ENCODE measurements at places on chromosomes 16 and 17.

DNA sequence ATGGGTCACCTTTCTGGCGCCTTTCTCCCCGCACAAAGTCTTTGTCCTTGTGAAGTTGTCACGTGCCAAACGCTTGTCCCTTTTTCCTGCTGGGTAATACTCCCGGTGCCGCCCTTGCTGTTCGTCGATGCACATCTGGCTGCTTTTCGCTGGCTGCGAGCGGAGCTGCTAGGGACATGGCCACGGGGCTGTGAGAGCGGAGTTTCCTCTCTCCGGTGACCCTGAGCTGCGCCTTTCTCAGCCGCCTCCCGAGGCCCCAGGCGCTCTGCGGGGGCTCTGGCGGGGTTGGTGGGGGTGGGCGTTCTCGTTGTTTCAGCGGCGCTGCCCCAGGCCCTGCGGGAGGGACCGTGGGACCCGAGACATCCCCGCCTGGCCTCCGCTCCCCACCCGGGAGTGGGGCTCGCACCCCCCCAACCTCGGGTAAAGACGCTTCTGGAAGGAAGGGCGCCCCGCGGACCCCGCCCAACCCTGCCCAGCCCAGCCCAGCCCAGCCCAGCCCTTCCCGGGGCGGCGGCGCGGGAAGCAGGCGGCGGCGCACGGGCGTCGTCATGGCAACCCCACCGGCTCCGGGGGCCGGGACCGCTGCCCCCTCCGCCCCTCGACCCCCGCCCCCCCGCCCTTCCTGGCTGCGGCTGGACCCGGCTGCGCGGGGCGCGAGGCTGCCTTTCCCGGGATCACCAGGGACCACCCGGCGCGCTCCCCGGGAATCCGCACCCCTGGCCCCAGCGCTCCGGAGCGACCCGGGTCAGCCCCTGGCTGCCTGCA is 12.3 kb downstream of the CHMP6 start:
- peak; percentile 16 for DNase-seq

GRCh38 chr16:56710181-56710737 is 19.7 kb upstream of the NUP93 start:
- no peak for DNase-seq

GRCh38 chr16:48687421-48688038 is 77.5 kb upstream of the N4BP1 start:
- DNase-seq = peak; percentile 18

GRCh38 chr17:59493867-59494266 is 71.5 kb upstream of the DHX40 start:
- no peak for DNase-seq

DNA sequence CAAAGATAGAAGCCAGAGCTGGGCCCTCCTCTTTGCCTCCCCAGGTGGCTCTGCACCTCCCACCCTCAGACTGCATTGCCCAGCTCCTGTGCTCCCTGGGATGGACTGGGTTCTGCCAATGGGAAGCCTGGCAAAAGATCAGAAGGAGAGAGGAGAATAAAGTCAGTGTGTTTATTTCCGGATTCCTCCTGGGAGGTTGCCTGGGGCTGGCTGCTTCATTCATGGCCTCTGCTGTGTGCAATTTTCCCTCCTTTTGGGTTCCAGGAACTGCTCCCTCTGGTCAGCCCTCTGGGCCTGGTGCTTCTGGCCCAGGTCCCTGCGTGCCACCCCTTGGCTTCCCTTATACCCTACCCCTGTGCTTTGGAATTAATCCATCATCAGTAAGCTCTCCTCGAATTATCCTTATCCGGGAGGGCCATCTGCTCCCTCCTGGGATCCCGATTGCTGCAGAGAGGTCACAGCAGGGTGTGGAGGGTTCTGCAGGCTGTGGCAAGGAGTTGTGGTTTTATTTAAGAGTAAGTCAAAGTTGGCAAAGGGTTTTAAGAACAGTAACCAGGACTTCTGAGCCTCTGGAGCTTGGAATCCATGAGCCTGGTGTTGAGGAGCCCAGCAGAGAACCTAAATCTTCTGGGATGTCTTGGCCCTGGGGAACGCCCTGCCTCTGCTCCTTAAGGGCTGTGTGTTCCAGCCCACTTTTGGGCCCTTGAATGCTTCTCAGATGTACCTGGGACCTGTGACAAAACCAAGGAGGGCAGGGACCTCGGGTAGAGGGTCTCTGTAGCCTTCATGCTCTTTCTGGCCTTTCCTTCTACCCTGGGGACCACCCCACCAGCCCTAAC is 8.2 kb upstream of the MMP2 start:
- no peak for DNase-seq

GRCh38 chr16:66205287-66206231 is 160.9 kb upstream of the CDH5 start:
- no peak for DNase-seq

DNA sequence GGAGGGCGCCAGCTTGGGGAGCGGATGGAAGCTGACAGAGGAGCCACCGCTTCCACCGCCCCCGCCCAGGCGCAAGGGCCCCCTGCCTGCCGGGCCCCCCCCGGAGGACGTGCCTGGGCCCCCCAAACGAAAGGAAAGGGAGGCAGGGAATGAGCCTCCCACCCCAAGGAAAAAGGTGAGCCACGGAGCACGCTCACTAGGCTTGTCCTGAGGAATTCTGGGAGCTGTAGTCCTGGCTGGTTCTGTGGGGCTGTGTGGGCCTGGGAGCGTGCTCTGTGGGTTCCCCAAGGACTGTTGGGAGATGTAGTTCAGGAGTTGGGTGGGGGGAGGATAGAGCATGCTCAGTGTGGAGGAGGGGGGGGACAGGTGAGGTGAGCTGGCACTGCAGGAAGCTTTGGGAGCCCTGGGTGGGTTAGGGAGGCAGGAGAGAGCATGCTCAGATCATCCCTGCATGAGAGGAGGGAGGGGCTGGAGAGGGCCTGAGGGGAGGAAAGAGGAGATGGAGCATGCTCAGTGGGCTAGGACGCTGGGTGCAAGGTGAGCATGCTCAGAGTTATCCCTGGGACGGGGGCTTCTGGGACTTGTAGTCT is 4.5 kb downstream of the FBXL19 start:
- peak; percentile 54 for DNase-seq

DNA sequence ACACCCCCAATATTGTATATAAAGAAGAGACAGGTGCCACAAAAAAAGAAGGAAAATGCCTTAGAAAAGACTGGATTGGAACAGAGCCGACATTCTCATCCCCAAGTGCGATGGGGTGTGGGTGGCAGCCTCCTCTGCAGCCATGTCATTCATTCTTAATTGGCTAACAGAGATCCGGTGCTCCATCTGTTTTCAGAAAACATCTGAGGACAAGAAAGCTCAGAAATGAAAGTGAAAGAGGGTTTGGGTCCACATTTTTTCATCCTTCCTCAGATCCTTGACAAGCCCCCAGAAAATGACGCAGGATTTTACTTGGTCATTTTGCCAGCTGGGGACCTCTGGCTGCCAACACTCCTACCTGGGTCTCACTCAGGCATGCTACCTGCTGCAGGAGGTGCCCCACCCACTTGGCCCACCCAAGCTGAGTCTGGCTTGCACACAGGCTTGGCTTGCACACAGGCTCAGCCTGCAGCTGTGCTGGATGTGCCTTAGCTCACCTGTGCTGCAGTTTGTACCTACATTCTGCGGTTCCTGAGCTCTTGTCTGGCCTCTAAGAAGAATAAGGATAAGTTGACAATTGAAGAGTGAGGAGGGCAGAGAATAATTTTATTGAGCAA is 21.9 kb downstream of the KIF2B start:
- DNase-seq = no peak

GRCh38 chr17:74767111-74767516 is 9.0 kb downstream of the NAT9 start:
- no peak for DNase-seq

DNA sequence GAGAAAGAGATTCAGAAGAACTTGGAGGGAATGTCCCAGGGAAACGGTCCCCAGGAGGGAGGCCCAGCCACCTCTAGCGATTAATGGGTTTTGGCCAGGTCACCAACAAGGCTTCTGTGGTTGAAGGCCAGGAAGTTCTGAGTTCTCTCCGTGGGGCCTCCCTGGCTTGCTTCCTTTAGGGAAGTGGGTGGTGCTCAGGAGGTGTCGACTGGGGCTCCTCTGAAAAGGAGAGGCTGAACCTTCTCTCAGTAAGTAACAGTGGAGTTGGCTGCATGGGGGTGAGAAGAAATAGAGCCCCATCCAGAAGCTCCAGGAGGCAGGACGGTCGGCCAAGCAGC is 77.1 kb upstream of the GSE1 start:
- no peak for DNase-seq

- DNase-seq = no peak
These were observed 6.3 kb upstream of the RGS9 start for GRCh38 chr17:65130832-65131231.
